ENCODE measurements at places on chromosomes 5 and 9.

DNA sequence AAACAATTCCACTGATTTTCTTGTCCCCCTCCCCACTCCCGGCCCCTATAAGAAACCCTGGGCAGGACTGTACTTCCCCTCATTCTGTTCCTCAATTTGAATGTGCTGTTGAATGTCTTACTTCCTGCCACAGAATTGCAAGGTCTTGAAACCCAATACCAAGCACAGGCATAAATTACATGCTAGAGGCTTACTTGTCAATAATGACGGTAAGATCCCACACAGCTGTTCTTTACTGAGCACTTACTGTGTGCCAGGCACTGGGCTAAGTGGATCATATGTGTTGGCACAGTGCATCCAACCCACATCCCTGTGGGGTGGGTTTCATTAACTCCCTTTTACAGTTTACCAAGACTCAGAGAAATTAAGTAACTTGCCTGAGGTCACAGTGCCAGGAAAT is 63.4 kb downstream of the MVB12B start:
- no peak for DNase-seq

DNA sequence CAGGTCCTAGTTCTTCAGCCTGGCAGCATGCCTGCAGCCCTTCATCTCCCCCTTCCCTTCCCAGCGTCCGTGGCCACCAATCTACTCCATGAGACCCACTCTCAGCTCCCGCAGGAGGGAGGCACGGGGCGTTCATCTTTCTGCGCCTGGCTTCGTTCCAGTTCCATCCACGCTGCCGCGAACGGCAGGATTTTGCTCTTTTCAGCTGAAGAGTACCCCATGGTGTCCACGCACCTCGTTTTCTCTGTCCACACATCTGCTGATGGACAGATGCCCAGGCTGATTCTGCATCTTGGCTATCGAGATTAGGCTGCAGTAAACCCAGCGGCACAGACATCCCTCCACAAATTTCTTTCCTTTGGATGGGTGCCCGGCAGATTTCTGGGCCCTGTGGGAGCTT is 30.5 kb upstream of the NKD2 start:
- no peak for DNase-seq

- DNase-seq: no peak
Measured at GRCh38 chr9:112624711-112625707, 92.9 kb downstream of the INIP start.

GRCh38 chr5:55853041-55853670 is 2.0 kb downstream of the IL31RA start:
- DNase-seq: no peak

- no peak for DNase-seq
Measured at GRCh38 chr9:109031241-109031640, 17.9 kb upstream of the CTNNAL1 start.

GRCh38 chr5:171676286-171676944 is 109.2 kb upstream of the SMIM23 start:
- no peak for DNase-seq

DNA sequence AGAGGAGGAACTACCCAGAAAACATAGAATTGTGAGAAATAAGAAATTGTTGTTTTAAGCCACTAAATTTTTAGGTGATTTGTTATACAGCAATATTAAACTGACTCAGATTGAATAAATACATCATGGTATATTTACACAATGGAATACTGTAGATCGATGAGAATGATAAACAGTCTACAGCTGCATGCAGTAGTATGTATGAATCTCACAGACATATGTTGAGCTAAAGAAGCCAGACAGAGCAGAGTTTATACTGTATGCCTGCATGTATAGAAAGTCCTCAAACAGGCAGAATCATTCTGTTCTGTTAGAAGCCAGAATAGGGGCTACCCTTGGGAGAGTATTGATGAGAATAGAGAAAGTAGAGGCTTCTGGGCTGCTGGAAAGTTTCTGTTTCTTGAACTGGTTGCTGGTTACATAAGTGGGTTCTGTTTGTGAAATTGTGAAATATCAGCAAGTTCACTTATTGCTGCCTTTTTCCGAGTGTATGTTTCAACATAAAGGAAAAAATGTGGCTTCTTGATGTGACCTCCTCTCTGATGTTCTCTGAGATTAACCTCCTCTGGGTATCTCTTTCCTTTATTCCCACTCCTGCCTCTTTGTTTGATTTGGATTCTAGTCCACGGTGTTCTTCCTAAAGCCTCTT is 9.6 kb downstream of the KIAA1958 start:
- DNase-seq: no peak

GRCh38 chr5:35618781-35619180 is 1.1 kb downstream of the SPEF2 start:
- DNase-seq: no peak

DNA sequence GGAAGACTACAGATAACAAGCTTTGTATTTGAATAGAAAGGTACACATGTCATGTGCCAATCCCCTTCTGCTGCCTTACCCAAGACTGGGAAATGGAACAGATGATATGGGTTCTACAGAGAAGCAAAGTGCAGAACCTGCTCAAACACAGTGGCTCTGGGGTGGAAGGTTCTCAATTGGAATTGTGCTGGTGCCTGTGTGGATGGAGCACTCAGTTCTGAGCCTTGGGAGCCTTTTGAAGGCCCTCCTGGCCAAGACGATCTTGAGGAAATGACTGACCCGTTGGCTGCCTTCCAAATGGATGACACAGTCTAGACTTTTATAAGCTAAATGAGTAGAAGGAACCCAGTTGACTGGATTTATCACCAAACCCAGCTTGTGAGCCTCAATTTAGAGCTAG is 4.2 kb upstream of the PRSS3 start:
- DNase-seq: peak; percentile 25

DNA sequence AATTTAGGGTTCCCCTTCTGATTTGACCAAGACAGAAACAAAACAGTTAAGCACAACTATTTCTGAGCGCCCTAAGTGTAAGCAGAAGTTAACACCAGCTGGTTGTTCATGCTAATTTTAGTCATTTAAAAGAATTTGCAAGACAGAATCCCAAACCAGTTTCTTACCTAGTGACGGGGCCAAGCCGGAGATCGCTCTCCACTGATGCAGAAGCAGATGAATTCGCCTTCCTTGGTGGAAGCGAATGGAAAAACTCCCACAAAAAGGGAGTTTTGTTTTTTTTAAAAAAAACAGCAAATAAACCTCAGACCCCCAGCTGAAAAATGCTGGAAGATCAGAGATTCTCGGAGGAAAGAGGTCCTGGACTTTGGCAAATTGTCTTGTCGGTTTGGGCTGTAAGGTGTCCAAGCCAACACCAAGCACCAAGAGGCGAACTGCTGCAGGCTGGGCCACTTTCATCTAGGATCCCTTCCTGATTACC is 47.4 kb upstream of the GLDC start:
- no peak for DNase-seq

GRCh38 chr5:127358284-127358683 is 67.7 kb downstream of the MEGF10 start:
- DNase-seq: no peak

DNA sequence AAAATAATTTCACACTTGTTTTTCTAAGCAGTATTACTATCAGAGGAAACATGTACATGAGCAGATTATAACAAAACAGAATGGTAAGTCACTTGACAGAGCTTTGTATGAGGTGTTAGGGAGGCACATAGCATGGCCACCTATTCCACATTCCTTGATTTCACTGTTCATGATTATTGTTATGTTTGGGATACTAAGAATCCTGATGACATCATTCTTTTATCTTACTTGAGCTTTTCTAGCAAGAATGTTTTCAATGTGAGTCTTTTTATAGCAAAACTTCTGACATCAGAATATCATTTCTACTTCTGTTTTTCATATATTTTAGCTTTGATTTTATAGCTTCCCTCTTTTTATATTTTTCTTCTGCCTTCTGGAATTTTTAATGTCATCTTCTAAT is 208.2 kb downstream of the DMRTA1 start:
- no peak for DNase-seq

GRCh38 chr9:132798817-132799790 is 79.0 kb downstream of the AK8 start:
- no peak for DNase-seq

- DNase-seq: no peak
Measured at GRCh38 chr5:158419186-158419585, 560.2 kb upstream of the CLINT1 start.

DNA sequence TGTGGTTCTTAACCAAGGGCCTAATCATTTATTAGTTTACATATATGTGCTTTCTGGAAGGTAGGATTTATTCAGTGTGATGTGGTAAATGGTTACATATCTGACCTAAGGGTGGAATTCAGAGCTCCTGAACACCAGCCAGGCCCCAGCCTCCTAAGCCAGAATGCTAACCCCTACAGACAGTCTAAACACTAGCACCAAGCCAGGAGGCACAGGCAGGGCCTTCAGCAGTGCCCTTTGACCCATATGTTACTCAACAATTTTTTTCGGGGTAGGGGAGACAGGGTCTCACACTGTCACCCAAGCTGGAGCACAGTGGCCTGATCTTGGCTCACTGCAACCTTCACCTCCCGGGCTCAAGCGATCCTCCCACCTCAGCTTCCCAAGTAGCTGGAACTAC is 40.3 kb downstream of the PRKACG start:
- DNase-seq: no peak

DNA sequence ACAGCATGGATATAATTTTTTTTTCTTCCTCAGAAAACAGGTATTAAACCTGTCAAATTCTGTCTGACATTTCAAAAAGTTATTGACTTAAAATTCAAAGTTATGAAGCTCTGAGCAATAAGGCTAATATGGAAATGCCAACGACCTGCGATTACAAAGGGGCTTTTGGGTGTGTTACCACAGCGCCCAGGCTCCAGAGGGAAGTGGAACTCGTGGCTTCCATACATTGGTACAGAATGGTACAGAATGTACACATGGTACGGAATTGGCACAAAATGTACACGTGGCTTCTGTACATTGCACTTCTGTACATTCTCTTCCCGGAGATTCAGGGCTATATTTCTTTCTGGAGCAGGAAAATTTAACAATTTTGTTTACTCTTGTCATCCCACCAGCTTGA is 225.1 kb upstream of the TBCA start:
- no peak for DNase-seq

- peak; percentile 95 for DNase-seq
Measured at GRCh38 chr9:3525836-3526164, at the start of gene RFX3. TSS of gene RFX3 (minus strand) at chr9:3526001. CDS start at chr9:3395588, 130,413 bp downstream.

GRCh38 chr5:155480731-155481131 is 467.2 kb downstream of the KIF4B start:
- DNase-seq: no peak

- DNase-seq: no peak
Measured at GRCh38 chr5:89350684-89351083, 467.7 kb upstream of the MEF2C start.

- DNase-seq: no peak
Measured at GRCh38 chr9:110142868-110143481, 65.0 kb downstream of the C9orf152 start.

DNA sequence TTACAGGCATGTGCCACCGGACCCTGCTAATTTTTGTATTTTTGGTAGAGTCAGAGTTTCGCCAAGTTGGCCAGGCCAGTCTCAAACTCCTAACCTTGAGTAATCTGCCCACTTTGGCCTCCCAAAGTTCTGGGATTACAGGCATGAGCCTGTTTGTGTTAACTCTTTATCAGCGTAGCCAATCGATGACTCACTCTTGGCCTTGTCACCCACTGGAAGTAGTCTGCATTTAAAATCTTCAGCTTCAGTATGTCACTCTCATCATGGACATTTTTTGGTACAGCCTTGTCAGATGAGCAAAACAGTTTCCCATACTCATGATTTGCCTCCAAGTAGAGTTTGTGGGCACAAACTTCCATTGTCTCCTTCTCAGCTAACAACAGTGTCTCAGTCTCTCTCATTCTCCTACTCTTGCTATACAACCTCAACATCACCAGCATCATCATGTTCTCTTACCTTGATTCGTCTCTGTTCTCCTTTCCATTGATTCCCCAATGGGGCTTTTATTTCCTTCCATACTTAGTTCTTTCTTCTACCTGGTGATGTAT is 22.5 kb downstream of the MUSK start:
- DNase-seq: no peak

DNA sequence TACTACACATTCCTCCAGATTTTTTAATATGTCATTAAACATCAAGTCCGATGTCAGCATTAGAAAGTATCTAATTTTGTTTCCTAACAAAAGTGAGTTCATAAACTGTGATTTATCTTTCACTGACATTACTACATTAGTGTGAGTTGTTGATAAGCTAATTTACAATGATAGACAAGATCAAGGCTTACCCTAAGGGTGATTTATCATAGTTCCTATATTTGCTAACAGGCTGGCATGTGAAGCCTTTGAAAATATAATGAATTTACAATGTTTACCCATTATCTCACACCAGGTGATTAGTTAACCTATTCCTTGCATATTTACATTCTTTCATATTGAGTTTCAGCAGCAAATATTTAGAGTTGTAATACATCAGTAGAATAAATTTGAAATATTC is 1096.9 kb upstream of the NUDT12 start:
- DNase-seq: no peak

- DNase-seq: no peak
Measured at GRCh38 chr5:53059281-53059680, 50.3 kb downstream of the MOCS2 start.

DNA sequence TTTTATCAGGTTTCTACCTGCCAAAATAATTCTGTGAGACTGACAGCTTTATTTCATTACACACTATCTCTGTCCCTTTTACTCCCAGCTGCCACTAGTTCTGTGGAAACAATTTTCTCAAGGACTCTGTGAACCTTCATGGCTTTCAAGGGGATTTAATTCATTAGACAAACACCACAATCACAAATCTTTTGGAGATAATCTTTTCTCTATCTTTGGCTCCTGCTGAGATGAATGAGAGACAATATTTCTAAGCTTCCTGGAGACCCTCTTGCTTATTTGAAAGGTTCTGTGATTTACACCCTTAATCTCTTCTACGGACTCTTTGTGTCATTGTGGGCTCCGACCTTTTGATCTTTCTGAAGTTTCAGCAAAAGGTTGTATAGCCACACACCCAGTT is 222.6 kb downstream of the PRDM9 start:
- DNase-seq: no peak

DNA sequence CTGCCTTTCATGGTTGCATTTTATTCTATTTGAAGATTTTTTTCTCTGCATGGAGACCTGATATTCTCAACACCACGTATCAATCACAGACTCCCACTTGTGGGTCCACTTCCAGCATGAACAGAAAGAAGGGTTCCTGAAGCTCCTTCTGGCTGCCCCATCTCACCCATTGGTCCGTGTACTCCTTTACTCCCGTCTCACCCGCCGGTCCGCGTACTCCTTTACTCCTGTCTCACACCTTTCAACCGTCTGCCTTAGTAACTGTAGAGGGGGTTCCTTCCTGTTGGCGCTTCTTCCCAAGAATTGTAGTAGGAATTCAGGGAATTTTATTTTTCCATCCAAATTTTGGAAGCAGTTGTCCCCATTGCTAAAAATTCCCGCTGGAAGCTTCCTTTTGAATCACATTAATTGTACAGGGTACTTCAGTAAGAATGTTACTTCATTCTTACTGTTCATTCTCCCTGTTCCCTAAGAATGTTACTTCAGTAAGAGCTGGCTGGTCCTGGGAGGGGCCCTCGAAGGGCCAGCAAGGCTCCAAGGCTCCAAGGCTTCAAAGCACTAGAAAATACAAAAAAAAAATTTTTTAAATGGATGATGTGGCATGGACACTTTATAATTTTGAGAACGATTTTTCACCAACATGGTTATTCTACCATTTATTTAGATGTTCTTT is 3.9 kb upstream of the LPCAT1 start:
- DNase-seq: no peak

- no peak for DNase-seq
Measured at GRCh38 chr5:130104895-130105688, 200.8 kb downstream of the CHSY3 start.

GRCh38 chr5:133744051-133744959 is 132.0 kb upstream of the FSTL4 start:
- peak; percentile 13 for DNase-seq
